ENCODE measurements at places on chromosomes 16 and 17. TPM values are rescaled to one million over a fixed set of nuclear protein-coding genes. Genes with fewer than 3 reads are reported as not detected.

DNA sequence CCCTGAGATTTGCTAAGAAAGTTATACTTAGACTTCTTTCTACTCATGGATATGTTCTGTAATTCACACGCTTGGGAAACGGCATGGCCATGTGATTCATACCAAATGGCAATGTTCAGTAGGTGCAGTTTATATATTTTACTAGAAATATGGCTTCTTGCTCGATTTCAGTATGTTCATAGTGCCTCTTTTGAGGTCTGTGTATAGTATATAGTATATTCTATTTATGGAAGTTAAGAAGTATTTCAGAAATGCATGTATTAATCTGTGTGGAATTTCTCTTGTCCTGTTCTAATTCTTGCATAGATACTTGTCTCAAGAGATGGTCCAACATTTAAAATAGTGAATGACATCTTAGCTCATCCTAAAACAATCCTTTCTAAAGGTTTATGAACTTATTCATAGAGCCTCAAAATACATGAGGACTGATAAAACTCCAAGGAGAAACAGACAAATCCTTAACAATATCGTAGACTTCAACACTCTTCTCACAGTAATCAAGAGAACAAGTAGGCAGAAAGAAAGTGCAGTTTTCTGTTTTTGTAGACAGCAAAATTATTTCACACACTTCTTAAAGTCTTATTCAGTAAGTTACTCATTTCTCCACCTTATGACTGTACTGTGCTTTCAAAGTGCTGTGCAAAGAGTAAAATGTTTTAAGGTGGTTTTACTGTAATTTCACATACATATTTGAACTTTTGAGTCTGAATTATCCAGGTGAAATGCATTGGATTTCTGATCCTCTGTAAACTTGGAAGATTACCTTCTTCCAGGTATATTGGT is 11.1 kb downstream of the BPTF start:
- DNase-seq: no peak

DNA sequence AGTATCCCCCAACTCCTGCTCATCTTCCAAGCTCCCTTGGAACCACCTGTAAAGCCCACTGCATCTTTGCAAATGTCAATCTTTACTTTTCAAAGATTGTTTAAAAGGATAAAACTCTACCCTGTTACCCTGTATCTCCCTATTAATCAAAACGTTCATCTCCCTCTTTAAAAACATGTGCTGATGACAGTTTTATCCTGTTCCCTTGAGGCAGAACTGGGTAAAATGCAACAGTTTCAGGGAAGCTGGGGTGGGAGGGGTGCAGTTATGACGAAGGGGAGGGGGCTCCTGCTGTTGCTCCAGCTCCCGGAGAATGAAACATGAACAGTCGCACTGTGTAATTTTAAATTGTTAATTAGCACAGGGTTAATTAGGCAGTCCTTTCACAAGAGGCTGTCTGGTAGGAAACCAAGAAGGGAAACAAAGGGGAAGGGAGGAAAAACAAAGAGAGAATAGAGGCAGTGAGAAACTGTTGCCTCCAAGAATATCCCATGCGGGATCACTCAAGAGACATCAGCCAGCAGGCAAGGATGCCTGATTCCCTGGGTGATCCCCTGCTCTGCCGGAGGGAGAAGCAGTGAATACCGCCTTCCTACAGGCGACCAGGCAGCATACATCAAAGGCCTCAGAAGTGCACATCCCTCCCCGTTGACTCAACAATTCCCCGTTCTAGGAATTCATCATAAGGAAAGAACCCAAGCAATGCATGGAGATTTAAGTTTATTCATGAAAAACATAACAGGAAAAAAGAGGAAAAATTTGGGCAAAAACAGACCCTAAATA is 84.2 kb downstream of the ZFHX3 start:
- no peak for DNase-seq

GRCh38 chr17:47742319-47743181 is 9.5 kb downstream of the TBX21 start:
- DNase-seq: no peak

DNA sequence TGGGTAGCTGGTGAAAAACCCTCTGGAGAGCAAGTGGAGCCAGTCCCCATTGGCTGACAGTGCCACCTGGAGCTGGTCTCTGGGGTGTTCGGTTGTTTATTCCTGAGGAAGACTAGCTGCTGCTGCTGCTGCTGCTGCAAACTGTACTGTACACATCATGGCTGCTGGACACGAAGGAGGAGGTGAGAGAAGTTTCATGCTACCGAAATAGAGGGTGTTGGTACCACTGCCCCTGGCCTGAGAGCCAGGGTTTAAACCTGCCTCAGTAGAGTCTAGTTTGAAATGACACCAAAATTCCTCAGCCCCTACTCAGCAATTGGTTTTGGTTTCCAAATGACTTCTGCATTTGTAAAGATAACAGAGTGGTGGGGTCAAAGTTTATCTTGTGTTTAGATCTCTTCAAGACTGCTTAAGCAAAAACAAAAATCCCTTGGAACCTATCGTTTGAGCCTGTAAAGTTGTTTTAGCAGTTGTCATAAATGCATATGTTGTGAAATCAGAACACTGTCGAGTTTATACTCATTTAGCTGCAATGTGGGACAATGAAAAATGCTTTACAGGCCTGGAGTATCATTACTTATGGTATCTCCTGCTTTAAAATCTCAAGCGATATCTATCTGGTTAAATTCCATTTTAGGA is 40.8 kb downstream of the CYB5B start:
- no peak for DNase-seq

The BRICD5 gene
- total RNA-seq: 24.6 TPM

All from PC-9 (cell line).